ENCODE measurements at places on chromosomes 5 and 9.

GRCh38 chr9:130219661-130220096 is 45.9 kb upstream of the HMCN2 start:
- no peak for DNase-seq

GRCh38 chr5:80935811-80936385 is 24.3 kb upstream of the RASGRF2 start:
- DNase-seq, result no peak

- DNase-seq, result no peak
Measured at GRCh38 chr9:133374612-133375115, 1.2 kb downstream of the SURF4 start.

DNA sequence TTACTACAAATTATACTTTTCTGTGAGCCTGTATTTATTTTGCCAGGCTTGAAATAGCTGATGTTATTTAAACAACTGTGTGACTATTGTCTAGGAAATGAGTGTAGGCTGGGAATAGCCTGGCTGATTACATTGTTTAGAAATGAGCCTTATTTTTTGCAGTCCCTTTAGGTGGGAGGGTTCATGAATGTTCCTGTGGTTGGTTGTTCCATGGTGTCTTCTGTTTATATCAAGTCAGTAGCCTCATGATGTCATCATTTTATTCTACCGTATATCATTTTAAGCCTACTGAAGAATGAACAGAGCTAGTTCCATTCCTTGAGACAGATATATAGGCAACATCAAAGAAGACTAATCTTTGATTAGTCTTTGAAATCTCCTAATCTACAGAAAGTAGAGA is 53.1 kb downstream of the MAP1B start:
- DNase-seq, result no peak

DNA sequence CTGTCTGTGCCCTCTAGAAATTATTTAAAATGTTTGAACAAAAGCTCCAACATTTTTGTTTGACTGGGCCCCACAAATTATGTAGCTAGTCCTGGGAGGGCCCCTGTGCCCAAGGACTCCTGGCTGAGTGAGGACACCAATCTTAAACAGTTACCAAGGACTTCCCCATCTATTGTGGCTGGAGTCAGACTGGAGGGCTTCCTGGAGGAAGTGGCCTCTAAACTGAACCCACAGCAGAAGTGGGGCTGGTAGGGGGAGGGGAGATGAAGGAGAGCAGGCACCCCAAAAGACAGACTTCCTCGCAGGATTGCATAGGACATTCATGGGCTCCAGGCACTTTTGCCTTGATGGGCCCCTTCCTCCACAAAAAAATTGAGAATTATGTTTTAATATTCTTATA is 8.1 kb downstream of the ADAMTS13 start:
- no peak for DNase-seq

- DNase-seq, result no peak
Measured at GRCh38 chr5:131221888-131222287, 42.0 kb upstream of the CDC42SE2 start.

DNA sequence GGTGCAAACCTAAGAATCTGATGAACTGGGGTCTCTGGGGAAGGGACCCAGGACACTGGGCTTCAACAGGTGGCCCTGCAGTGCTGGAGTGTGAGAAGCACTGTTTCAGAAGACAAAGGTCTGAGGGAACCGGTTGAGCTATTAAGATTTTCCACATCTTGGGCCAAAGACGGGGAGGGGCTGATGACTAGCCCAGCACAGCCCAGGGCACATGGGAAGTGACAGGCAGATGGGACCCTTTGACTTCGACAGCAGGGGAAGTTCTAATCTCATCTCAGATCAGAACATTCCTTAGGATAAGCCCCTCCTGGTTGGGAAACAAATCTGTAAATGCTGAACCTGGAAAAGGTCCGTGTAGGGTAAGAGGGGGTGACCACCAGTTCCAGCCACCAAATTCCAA is 67.4 kb downstream of the RAPGEF1 start:
- DNase-seq, result no peak

GRCh38 chr9:3263698-3264097 is 262.1 kb downstream of the RFX3 start:
- no peak for DNase-seq

GRCh38 chr5:119706049-119706448 is 76.7 kb downstream of the FAM170A start:
- no peak for DNase-seq

DNA sequence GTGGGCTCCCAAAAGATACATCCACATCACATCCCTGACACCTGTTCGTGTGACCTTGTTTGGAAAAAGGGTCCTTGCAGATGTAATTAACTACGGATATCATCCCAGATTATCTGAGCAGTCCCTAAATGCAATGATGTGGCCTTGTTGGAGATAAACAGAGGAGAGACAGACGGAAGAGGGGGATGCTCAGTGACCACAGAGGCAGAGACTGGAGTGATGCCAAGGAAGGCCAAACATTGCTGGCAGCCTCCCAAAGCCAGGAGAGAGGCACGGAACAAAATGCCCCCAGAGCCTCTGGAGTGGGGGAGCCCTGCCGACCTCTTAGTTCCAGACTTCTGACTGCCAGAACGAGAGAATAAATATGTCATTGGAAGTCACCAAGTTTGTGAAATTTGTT is 15.0 kb upstream of the VAV2 start:
- no peak for DNase-seq

DNA sequence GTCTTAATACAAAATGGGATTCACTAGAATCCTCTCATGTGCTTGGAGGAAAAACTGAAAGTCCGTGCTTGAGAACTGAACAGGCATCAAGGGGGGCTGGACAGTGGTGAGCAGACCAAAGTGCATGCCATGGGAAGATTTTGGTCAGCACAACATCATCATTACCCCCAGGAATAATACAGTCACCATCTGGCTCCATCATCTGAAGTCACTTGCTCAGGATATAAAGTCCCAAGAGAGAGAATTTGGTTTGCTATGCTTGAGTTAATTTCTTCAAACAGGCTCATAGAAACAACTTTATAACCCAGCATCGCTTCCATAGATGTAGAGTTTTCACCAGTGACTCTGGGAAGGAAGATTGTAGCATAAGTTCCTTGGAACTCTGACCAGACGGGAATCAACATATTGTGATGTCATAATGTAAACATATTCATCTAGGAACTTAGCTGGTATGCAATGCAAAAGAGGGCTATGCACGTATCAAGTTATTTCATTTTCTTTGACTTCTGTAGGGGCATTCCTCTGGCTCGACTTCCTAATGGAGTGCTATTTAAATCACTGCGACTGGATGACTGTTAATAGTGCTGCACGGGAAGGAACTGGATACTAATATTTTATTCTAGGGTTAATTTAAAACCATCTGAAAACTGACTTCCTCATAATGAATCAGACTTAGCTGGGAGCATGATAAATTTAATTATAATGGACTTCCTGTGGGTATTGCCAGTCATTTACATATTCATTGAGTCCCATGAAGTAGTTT is 145.2 kb downstream of the MTRR start:
- no peak for DNase-seq

DNA sequence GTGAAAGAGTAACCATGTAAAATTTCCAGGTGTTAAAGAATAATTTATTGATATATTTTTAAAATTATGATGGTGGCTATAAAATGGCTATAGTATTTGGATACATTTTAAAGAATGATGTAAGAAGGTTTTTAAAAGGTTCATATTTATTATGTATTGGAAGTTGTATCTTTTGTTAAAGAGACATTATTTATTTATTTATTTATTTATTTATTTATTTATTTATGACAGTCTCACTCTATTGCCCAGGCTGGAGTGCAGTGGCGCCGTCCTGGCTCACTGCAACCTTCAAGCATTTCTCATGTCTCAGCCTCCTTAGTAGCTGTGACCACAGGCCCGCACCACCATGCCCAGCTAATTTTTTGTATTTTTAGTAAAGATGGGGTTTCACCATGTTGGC is 89.5 kb upstream of the LHFPL2 start:
- DNase-seq, result no peak

DNA sequence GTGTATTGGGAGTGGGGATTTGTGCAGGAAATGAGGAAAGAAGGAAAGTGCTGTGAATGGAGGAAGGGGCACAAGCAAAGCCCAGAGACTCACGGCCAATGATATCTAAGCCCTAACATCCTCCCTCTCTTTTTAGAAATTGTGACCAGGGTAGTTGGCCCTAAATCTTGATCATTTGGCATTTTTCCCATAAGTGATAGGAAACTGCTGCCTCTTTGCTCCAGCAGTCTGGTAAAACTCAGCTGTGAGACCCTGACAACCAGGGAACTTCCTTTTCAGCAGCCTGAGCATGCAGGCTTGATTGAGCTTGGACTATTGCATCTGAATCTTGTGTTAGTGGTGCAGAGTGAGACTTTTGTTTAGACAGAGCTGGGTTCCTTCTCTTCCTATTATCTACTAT is 9.6 kb upstream of the ADRB2 start:
- DNase-seq, result no peak

- no peak for DNase-seq
Measured at GRCh38 chr5:96640696-96641095, 21.5 kb upstream of the CAST start.

GRCh38 chr9:134545543-134546245 is 95.9 kb upstream of the COL5A1 start:
- DNase-seq, result no peak

DNA sequence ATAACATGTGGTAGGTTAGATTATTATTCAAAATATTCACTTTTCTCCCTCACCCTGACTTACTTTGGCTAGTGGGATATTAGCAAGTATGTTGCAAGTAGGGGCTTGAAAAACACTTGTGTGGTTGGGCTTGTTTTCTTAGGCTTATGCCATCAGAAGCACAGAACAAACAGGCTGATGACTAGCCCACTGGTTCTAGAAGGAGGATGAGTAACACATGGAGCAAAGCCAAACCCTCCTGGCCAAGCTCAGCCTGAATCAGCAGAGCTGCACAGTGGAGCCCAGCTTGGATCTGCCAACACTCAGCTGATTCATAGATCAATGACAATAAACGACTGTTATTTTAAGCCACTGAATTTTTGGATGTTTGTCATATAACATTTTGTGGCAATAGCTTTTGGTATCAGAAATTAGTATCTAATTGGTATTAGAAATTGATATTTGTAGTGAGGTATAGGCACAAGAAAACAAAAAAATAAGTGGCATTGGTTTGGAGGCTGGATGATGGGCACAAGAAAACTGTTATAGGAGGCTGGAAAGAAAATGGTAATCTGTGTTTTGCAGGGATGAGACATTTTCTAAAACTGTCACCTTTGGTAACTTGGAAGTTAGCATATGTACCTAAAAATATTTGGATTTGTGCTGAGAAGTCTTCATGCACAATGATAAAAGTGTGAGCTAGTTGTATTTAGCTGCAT is 46.1 kb upstream of the ZBED3 start:
- DNase-seq, result peak; percentile 60

GRCh38 chr9:89929315-89929672 is 324.5 kb downstream of the GADD45G start:
- DNase-seq, result no peak

GRCh38 chr9:127213859-127214258 is 50.7 kb upstream of the GARNL3 start:
- no peak for DNase-seq

DNA sequence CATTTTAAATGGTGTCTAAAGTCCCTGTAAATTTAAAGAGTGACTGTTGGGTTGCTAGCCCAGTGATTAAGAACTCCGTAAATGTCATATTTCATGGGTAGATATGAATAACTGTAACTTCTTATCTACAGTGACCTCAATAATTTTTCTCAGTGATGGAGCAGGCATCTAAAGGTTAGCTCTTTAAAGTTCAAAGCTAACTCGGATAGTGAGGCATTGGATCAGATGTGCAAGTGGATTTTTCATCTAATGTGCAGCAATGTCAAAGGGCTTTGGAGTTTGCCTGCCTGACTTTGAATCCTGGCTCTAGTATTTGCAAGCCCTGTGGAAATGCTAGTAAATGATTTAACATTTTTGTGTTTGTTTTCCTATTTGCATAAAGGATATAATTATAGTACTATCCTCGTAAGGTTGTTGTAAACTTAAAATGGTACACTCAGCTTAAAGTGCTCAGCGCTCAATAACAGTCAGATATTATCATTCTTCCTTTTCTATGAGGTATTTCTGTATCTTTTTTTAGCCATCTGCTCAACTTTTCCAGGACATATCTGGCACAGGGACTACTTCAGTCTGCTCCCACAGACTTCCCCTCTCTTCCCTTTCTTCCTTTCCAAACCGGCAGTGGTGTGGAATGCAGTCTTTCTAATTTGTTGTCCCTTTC is 163.7 kb upstream of the ELL2 start:
- no peak for DNase-seq

GRCh38 chr9:130665029-130665430 is 636 bp downstream of the PRDM12 start:
- no peak for DNase-seq

GRCh38 chr5:125236981-125237380 is 490.5 kb upstream of the ZNF608 start:
- no peak for DNase-seq

DNA sequence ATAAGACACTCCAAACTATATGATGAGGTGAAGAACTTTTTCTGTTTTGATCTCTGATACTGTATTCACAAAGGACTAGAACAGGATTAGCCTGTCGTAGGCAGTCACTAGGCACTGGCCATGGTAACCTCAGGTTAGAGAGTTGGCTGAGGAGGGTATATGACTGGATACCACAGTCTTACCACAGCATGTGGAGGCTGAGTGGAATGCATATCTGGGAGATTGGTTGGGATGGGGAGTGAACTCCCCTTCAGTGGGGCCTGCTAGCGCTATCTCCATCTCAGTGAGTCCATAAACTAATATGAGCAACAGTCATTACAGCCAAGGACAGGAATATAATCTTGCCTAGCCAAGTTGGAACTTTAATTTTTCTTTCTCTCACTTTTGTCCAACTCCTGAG is 339.1 kb downstream of the SPATA31D1 start:
- no peak for DNase-seq
